Endothelial cell of umbilical vein (primary cell): ENCODE measurements at places on chromosomes 2 and 18. TPM values are rescaled to one million over a fixed set of nuclear protein-coding genes. Genes with fewer than 3 reads are reported as not detected.

DNA sequence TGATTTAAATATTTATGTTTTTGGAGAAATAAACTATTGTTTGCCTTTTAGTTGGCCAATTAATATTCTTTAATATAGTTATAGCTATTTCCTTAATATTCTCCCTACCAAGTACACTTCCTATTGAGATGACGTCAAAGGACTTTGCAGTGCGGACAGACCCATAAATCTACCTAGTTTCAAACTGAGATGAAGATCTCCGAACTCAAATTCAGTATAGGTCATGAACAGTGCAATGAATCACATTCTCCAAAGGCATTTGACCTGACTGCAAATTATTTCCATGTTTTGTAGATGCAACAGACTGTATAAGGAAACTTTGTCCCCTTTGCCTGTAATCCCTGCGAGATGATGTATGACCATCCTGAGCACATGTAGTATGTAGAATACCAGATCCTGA lies 342.6 kb upstream of the FIGN start:
- no peak for DNase-seq

Gene RAB6C
- total RNA-seq: not detected in 2 replicates

GRCh38 chr18:75226956-75227316 lies 16.3 kb downstream of the TSHZ1 start:
- DNase-seq: no peak

DNA sequence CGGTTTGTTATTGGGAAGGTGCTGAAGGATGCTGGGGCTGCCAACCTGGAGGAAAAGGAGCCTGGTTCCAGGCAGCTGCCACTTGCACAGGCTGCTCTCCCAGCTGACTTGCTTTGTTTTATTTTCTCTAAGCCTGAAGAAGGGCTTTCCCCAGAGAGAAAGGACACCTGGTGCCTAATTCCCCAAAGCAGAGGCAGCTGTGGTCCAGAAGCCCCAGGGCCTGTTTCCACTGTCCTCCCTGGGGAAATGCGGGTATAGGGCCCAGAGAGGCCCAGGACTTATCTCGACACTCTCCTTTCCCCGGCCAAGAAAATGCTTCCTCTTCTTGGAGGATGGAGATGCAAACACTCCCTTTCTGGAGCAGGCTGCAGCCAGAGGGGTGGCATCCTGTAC lies 30.1 kb downstream of the INO80C start:
- DNase-seq: peak; percentile 18
